KBM-7 (cell line): ENCODE measurements at places on chromosomes 4 and X.

DNA sequence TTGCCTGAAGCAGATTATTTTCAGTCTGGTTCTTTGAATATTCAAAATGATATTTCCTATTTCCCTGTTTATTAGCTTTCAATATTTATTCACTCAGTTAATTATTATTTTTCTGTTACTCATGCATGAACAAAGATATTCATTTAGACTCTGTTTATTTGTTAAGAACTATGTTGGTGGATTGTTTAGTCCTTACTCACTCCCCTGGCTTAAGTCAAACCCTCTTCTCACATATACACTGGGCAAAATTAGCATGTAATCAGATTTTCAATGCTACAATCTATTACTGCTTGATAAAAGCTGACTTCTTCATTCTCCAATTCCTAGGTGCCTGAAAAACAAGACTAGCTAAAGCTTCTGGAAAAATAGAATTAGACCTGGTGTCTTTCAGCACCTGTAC lies 335.8 kb downstream of the FAT4 start:
- DNase-seq = no peak

DNA sequence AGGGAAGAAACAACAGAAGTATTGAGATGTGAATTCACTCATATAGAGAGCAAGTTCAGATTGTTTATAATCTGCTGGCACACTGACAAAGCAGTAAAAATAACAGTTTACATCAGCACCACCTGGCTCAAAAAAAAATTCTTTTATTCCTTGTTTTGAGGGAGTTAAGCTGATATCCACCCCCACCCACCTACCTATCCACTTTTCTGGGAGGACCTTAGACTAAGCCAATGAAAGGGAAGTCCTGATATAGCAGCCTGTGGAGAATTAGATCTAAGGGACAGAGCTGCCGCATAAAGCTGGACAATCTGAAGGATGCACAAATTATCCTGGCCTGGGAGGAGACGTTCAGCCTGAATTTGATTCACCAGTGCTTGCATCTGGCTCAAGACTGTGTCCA lies 264.5 kb downstream of the RCHY1 start:
- no peak for DNase-seq

DNA sequence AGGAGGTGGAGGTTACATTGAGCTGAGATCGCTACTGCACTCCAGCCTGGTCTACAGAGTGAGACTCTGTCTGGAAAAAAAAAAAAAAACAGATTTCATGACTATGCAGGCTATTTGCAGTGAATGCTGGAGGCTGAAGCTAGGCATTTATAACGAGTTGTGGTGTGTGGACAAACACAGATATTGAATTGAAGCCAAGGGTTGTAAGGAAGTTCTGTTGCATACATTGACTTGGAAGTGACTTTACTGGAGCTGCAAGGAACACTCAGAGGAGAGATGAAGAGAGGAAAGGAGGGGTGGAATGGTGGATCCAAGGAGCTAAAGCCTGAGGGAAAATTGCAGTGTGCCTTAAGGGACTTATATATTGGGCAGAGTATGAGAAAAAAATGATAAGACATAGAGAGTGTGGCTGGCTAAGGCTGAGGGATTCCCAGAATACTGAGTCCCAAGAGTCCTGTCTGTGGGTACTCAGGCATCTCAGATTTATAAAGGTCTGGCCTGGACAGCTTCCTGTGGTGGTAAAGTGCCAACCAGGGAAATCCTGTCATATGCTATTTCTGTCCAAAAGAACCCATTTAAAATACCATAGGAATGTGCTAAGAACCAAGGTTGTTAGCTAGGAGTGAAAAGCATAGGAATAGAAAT lies 87.8 kb upstream of the GUCY1A1 start:
- peak; percentile 45 for DNase-seq

GRCh38 chr4:89324671-89325070 lies 17.1 kb upstream of the GPRIN3 start:
- DNase-seq = peak; percentile 88

GRCh38 chr4:114807759-114808404 lies 209.3 kb downstream of the UGT8 start:
- peak; percentile 48 for DNase-seq

DNA sequence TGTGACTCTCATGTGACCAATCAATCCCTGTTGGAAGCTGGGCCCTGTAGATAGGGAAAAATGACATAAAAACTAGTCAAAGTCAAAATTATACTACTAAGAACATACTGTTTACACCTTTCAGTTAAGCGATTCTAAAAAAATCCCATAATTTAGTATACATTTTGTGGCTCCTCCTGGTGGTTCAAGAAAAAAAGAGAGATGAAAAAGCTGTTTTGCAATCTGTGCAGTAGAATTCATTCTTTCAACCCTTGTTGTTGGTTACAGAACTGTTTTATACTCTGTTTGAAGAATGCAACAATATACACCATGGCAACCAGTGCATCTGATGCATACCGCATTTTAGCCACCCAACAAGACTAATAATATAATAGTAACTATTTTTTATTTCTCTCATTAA lies 66.8 kb upstream of the ANK2 start:
- DNase-seq = no peak

- DNase-seq = no peak
Observed at GRCh38 chr4:165877286-165877685, 4.2 kb downstream of the TLL1 start.

DNA sequence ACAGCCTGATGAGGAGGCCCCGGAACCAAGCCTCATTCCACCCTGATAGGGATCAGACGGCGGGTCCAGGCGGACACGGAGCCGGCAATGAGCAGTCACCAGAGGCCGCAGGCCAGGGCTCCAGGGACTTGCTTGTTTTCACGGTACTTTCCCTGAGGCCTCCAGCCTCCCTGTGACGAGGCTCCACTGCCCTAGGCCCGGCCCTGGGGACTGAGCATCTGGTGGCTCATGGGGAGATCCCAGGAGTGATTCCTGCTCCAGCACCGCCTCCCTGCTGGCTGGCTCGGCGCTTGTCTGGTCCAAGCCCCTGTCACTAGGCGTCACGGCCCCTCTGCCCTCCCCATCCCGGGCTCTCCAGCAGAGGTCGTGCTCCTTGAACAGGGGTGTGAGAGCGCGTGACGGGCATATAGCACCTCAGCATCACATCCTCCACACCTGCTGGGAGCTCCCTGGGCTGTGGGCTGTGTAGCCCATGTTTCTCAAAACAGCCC lies 14.1 kb downstream of the HTRA3 start:
- no peak for DNase-seq

- no peak for DNase-seq
Observed at GRCh38 chrX:11609109-11609508, 56.6 kb downstream of the ARHGAP6 start.

GRCh38 chr4:158671665-158671914 lies at the start of gene C4orf46:
C4orf46 (minus strand) TSS chr4:158671887; CDS start chr4:158671801, 86 bp downstream.
- DNase-seq = no peak

DNA sequence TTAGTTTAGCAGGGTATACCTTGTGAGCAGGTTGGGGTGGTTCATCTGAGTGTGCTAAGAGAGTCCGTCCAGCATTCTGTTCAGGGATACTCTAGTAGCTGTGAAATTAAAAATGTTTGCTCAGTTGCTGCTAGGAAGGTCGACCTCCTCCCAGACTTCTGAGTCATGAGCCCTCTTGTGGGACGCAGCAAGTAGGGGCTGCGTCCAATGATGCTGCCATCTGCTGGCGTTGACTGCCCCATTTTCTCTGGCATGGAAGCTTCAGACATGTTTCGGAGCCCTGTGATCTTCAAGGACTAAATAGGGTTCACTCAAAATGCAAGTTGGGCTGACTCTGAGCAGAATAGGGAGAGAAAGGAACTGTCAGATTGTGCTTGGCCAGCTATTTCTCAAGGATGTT lies 201.0 kb upstream of the ARSJ start:
- DNase-seq = peak; percentile 28

GRCh38 chr4:113189546-113189945 lies 140.1 kb downstream of the ANK2 start:
- no peak for DNase-seq

DNA sequence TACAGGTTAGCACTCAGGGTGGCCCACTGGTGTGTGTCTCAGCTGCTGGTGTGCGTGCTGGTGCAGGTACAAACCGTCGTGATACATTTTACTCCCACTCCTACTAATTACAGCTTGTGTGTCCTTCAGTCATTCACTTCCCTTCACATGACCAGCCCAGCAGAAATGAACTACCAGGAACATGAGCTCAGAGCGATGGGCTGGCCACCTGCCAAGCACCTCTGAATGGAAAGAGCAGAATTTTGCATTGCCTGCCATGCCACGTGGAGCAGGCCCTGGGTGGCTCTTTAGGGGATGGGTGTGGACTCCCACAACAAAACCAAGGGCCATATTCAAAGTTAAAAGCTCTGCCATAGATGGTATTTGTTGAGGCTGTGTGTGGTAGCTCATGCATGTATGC lies 58.9 kb upstream of the PGM2 start:
- DNase-seq = peak; percentile 89

GRCh38 chr4:145178740-145179280 lies 1.6 kb downstream of the OTUD4 start:
- DNase-seq = no peak

DNA sequence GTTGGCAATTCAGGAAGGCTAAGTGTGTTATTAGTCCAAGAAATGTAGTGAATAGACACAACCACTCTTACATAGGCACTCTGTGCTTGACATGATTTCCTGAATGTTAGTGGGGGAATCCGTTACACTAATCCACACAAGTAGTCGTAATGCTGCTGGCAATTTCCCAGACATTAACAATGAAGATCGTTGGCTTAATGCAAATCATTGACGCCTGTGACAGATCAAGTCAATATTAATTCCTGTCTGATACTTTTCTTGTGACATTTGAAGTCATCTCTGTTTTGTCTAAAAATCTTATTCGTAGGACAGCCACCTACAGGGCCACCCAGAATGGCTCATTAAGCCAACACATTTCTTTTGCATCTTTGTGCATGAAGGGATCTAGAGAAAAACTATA lies 939.1 kb upstream of the FTHL17 start:
- no peak for DNase-seq

DNA sequence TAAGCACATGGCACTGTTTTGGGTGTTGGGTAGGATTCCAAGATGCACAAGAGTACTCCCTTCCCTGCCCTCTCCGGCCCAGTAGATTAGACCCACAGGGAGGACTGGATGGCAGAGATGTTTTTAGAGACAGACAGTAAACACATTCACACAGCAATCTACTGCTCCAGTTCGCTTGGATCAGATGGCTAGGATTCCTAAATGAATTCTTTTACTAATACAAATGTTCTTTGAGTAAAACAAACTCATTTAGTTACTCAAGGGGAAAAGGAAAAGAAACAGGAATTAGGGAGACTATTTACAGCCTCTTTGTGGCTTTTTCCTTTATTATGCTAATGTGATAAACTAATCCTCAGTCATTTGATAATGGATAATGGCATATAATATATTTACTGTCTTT lies 5.9 kb downstream of the SNX25 start:
- DNase-seq = no peak

DNA sequence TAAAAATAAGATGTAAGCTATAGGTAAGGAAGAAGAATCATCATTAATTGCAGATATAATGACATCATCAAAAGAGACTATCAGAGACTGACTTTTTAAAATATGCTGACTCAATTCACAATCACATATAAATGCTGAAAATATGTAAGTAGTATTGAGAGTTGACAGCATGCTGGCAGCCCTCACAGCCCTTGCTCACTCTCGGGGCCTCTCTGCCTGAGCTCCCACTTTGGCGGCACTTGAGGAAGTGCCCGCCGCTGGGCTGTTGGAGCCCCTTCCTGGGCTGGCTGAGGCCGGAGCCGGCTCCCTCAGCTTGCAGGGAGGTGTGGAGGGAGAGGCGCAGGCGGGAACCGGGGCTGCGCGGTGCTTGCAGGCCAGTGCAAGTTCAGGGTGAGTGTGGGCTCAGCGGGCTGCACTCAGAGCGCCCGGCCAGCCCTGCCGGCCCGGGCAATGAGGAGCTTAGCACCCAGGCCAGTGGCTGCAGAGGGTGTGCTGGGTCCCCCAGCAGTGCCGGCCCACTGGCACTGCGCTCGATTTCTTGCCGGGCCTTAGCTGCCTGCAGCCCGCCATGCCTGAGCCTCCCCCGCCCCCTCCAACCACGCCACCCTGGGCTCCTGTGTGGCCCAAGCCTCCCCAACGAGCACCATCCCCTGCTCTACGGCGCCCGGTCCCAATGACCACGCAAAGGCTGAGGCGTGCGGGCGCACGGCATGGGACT lies 68.9 kb downstream of the RAB28 start:
- DNase-seq = no peak

- DNase-seq = no peak
Observed at GRCh38 chr4:170093973-170094535, 4.3 kb upstream of the AADAT start.

GRCh38 chrX:97882306-97882705 lies 998.6 kb downstream of the RPA4 start:
- DNase-seq = no peak

DNA sequence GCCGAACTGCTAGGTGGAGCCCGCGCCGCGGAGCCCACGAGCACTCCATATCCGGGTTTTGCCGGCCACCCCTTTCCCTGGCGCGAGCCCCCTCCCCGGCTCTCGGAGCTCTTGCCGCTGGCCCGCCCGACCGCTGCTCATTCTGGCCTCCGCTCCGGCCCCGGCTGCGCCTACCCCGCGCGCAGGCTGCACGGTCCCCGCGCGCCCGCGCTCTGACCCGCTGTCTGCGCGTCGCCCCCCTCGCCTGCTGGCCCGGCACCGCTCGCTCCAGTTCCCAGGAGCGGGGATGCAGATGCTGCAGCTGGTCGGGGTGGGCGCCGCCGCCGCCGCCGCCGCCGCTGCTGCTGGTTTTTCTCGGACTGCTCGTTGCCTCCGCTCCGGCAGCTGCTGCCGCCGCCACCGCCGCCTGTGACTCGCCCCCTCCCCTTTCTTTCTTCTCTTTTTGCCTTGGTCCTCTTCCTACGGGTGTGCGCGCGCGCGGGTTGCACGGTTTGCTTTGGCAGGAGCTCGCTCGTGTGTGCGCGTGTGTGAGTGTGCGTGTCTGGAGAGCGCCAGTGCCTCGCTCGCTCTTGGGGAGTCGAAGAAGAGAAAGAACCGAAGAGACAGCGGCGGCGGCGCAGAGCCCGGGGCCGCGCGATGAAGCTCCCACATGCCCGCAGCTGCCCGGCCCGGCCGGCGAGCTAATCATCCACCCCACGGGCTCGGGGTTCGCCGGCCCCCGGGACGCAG lies at the start of gene ADGRL3:
Gene ADGRL3 (plus strand): TSS at position 140 of the 729 bp plus-strand sequence.
- DNase-seq = peak; percentile 30

DNA sequence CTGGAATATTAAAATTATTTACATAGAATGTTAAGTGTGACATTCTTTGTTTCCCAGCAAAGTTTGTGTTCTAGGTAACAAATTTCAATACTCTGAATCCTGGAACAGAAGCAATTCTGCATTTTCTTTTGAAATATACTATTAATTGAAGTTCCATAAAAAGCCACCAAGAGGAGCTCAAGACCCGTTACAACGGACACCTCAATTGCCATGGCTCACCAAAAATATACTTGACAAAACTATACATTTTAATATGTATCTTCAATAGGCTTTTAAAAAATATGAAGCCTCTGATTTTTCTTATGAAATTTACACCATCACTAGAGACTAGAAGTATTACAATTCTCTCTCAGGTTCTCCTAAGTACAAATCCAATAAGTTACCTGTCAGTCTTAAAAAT lies 111.4 kb downstream of the NYX start:
- peak; percentile 66 for DNase-seq

DNA sequence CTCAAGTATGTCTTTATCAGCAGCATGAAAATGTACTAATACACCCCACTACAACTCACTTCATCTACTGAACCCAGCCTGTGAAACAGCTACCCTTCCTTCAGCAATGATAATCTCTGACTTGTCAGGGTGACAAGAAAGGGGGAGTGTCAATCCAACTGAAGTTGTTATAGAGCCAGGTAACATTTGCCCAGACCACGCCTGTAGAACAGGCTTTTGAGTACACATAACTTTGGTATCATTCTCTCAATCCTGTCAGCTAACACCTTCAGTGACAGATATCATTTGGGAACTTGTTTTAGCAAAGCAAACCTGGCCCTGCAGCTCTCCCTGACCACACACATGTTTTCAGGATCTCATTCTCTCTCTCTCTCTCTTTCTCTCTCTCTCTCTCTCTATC lies 592.2 kb downstream of the SMARCA1 start:
- DNase-seq = no peak
